Esophagus squamous epithelium (tissue), 5 donors: ENCODE measurements at places on chromosomes 12 and 14. TPM values are rescaled to one million over a fixed set of nuclear protein-coding genes. Genes with fewer than 3 reads are reported as not detected.
A peak's percentile ranks its signal among the peaks of the same experiment; 100 is the strongest.

A2M gene
- 43.9 TPM for total RNA-seq

AICDA gene
- total RNA-seq, result not detected

FLRT2 gene
- 4.5 TPM for total RNA-seq

SERPINA5 gene
- total RNA-seq, result 0.35 TPM

APOF gene
- total RNA-seq, result not detected

KRT3 gene
- 0.61 TPM for total RNA-seq

AKAP6 gene
- total RNA-seq, result 1.1 TPM

VWF gene
- 64.3 TPM for total RNA-seq

RGS6 gene
- total RNA-seq, result 0.66 TPM

UNC79 gene
- total RNA-seq, result not detected

CPM gene
- 28.3 TPM for total RNA-seq

TSPAN19 gene
- not detected for total RNA-seq

OTX2 gene
- total RNA-seq, result not detected

CCDC60 gene
- 0.64 TPM for total RNA-seq

GALNT6 gene
- total RNA-seq, result 13.9 TPM

- H3K4me3 ChIP-seq, result no peak overlapping the region
- no peaks in the 10 kb centered on the region for H3K4me1 ChIP-seq
- H3K36me3 ChIP-seq, result no peaks in the 10 kb centered on the region
- DNase-seq, result no peak
- no peak overlapping the region for H3K27ac ChIP-seq
These were observed 86.2 kb upstream of the CMKLR1 start for GRCh38 chr12:108425238-108425795.

DNA sequence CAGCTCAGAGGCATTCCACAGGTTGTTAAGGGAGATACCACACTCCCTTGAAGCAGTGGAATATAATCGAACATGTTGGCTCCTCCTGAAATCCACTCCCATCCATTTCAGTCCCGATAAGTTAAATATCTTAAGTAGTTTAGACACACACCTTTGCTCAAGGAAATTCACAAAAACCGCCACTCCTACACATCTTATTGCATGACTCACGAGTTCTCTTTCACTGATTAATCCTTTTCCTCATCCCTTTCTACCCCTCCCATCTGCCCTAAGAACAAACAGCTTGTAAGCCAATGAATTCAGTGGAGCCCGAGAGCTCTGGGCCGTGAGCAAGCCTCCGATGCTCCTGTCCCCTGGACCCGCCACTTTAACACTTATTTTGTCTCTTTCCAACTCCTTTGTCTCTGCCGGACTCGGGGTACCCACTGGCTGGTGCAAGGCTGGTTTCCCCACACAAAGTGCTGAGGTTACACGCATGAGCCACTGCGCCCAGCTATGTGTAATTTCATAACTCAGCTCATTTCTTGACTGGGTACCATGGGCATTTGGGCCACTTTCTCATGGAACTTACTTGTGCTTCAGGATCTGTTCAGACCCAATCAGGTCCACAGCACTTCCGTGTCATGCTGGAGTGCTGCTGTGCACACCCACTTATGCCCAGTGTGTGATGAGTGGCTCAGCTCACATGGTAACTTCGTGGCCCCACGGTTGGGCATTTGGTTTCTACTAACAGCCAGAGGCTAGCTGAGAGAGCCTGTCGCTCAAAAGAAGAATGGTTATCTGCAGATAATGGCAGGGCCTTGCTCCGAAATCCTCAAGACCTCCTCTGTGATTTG, 171.8 kb upstream of the ALG10B start:
- H3K36me3 ChIP-seq, result no peaks in the 10 kb centered on the region
- H3K27ac ChIP-seq, result no peak overlapping the region
- no peak overlapping the region for H3K4me3 ChIP-seq
- DNase-seq, result no peak

DNA sequence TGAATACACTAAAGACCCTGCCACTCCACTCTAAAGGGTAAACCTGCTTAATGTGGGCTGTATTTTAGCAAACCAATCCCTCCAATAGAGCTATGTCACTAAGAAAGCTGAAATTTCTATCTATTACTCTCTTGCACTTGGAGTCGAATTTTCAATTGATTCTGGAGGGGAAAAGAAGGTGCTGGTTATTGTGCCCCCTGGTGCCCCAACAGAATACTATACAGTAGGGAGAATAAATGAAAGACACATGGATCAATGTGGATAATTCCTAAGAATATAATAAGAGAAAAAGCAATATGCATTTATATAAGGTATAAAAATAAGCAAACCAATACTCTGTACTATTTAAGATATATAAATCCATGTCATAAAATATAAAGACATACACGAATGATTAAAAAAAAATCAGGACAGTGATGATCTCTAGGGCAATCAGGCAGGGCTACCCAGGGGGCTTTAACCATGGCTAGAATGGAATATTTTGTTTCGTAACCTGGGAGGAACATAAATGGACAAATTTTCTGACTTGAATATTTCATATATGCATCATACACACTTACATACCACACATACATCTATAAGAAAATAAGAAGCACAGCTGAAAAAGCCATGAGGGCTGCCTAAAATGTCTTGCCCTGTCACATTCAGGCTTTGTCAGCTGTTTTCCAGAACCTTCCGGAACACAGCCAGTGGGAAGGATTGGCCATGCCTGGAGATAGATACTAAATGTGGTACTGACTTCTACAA, 54.4 kb downstream of the EFCAB11 start:
- no peak overlapping the region for H3K4me3 ChIP-seq
- no peaks in the 10 kb centered on the region for H3K36me3 ChIP-seq
- no peak overlapping the region for H3K27ac ChIP-seq
- DNase-seq, result no peak
- H3K27me3 ChIP-seq, result no peaks in the 10 kb centered on the region

DNA sequence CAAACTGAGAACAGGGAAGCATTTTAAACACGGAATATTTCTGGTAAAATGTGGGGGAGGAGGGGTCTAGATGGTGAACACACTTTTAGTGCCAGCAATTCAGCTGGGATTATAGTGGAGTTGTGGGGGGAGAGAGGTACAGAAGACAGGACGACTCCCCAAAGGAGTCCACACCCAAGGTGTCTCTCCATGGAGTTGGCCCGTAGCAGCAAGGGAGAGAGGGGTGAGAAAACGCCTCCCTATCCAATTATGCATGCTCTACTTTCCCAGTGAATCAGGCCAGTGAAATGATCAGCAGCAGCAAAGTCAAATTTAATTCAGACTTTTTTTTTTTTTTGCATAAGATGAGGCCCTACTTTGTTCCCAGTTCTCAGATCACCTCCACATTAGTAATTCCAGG, 38.6 kb downstream of the BTG1 start:
- no peaks in the 10 kb centered on the region for H3K36me3 ChIP-seq
- no peak overlapping the region for H3K27ac ChIP-seq
- peaks cover 42% of the 10 kb centered on the region for H3K4me1 ChIP-seq
- H3K27me3 ChIP-seq, result no peaks in the 10 kb centered on the region
- DNase-seq, result no peak

- no peaks in the 10 kb centered on the region for H3K27me3 ChIP-seq
- peak overlapping the region; percentile 74 for H3K27ac ChIP-seq
- H3K36me3 ChIP-seq, result no peaks in the 10 kb centered on the region
These were observed 17.8 kb upstream of the EMP1 start for GRCh38 chr12:13178568-13179210.

- no peak for DNase-seq
- H3K36me3 ChIP-seq, result peaks cover 8% of the 10 kb centered on the region
- peaks cover 40% of the 10 kb centered on the region for H3K4me1 ChIP-seq
- H3K4me3 ChIP-seq, result peak within 1 kb of the TSS; percentile 32
- H3K27ac ChIP-seq, result peak within 1 kb of the TSS; percentile 5
These were observed at the start of gene DHH for GRCh38 chr12:49094160-49094974. Gene DHH (minus strand): TSS chr12:49094801. CDS start chr12:49094512, 289 bp downstream.

DNA sequence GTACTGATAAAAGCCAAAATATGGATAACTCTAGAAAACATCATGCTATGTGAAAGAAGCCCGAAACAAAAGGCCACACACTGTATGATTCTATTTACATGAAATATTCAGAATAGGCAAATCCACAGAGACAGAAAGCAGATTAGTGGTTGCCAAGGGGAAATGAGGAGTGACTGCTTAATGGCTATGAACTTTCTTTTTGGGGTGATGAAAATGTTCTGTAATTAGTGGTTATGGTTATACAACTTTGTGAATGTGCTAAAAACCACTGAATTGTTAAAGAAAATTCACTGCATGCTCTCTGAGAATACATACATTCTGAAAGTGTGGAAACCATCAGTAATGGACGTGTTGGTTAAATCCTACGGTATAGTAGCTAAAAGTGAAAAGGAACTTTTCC, 39.9 kb upstream of the STON2 start:
- H3K36me3 ChIP-seq, result no peaks in the 10 kb centered on the region
- DNase-seq, result no peak
- no peak overlapping the region for H3K27ac ChIP-seq
- H3K4me1 ChIP-seq, result peaks cover 9% of the 10 kb centered on the region

DNA sequence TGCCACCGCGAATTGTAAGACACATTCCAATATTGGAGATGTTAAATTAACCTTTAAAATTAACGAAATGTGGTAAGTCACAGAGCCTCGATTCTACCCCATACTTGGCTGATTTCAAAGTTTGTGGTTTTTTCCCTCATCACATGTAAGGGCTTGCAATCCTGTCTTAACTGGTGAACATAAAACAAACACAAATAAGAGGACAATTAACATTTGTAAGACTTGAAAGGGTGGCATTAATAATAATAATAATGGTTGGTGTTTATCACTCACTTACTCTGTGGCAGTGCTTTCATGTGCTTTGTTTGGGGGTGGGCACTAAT, 26.6 kb downstream of the PPFIBP1 start:
- no peaks in the 10 kb centered on the region for H3K36me3 ChIP-seq
- peak overlapping the region; percentile 87 for H3K27ac ChIP-seq
- DNase-seq, result no peak
- peaks cover 99% of the 10 kb centered on the region for H3K4me1 ChIP-seq
- no peak overlapping the region for H3K4me3 ChIP-seq
- H3K27me3 ChIP-seq, result no peaks in the 10 kb centered on the region

DNA sequence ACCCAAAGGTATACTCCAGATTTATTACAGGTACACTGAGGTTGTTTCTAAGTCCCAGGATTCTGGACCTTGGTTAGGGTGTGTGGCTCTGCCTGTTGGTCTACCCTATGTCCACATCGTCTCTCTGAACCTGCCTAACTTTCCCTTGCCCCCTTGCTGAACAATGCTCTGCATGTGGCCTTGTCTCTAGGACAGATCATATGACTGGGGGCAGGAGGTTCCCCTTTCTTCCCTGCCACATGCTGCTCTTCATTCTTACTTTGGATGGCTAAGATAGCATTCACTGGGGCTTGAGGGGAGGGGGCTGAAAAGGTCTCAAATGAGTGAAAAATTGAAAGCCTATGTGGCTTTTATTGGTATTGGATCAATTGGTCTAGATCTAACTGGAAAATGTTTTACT, 49.2 kb downstream of the MBIP start:
- peaks cover 12% of the 10 kb centered on the region for H3K4me1 ChIP-seq
- H3K27me3 ChIP-seq, result no peaks in the 10 kb centered on the region
- no peaks in the 10 kb centered on the region for H3K36me3 ChIP-seq
- H3K4me3 ChIP-seq, result no peak overlapping the region
- H3K27ac ChIP-seq, result no peak overlapping the region
- no peak for DNase-seq

DNA sequence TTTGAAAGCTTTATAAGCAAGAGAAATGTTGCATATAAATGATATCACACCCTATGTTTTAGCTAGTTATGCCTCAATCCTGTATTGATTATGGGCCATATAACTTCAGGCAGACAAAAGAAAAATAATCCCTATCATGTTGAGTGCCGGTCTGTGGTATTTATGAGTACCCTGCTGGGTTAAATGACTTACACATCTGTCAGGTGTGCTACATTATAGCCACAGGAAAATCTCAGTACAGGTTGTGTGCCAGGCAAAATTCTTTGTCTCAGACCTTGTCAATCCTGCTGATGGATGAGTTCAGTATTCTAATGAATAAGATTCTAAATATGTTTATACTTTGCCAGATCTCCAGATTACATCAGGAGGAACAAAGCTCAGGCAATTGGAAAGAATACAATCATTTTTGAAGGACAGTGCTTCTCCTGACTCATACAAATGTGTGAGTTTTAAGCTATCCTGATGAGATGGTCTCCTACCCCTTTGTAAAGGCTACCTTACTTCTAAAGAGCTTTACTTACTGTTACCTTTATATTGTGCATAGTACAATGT, 109.8 kb upstream of the FOXG1 start:
- no peak overlapping the region for H3K27ac ChIP-seq
- DNase-seq, result no peak
- H3K4me3 ChIP-seq, result no peak overlapping the region
- H3K27me3 ChIP-seq, result no peaks in the 10 kb centered on the region
- no peaks in the 10 kb centered on the region for H3K36me3 ChIP-seq

GRCh38 chr14:23600322-23600707, 21.7 kb upstream of the JPH4 start:
- H3K4me3 ChIP-seq, result no peak overlapping the region
- no peaks in the 10 kb centered on the region for H3K27me3 ChIP-seq
- H3K4me1 ChIP-seq, result no peaks in the 10 kb centered on the region
- no peak overlapping the region for H3K27ac ChIP-seq
- no peak for DNase-seq

GRCh38 chr14:35213143-35213788, 78.9 kb upstream of the PSMA6 start:
- H3K27me3 ChIP-seq, result no peaks in the 10 kb centered on the region
- H3K36me3 ChIP-seq, result no peaks in the 10 kb centered on the region
- DNase-seq, result no peak
- H3K27ac ChIP-seq, result peak overlapping the region; percentile 4
- H3K4me3 ChIP-seq, result no peak overlapping the region

DNA sequence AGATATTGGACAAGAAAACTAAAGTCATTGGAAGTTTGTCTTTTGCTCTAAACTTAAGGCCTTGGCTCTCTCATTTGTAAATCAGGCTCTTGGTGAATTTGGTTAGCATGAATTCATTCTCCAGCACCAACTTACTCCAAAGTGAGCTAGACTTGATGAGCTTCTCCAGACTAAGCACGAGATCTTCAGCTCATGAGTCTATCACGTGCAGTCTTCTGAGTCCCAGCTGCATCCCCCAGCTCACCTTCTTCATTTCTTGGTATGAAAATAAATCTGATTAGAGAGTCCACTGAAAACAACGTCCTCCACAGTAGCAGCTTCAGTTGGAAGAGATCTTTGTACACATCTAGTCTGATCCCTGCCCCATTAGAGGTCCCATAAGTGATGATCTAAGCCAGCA, 52.5 kb upstream of the DDX11 start:
- H3K27ac ChIP-seq, result no peak overlapping the region
- no peak for DNase-seq
- no peak overlapping the region for H3K4me3 ChIP-seq
- H3K4me1 ChIP-seq, result no peaks in the 10 kb centered on the region
- no peaks in the 10 kb centered on the region for H3K36me3 ChIP-seq
- no peaks in the 10 kb centered on the region for H3K27me3 ChIP-seq

DNA sequence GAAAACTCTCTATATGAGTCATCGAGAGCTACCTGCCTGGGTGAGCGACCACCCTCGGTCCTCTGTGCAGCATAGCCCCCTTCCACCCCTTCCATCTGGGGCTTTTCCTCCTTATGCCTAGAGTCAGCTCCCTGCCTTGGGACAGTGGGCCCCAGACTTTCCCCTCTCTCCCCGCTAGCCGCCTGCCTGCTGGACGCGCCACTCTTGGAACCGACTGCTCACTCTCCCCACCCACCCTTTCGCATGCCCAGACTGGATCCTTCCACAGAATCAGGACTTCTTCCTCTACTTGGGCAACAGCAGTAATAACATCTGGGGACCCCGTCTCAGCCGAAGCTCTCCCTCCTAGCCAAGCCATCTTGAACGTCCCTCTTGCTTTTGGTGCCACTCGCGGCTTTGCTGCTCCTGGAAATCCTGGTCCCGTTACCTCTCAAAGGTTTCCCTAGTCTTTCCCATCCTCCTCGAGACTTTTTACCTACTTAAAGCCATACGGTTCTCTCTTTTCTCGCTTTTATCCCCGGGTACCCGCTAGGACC, 671 bp downstream of the ESYT1 start:
- peaks cover 60% of the 10 kb centered on the region for H3K4me1 ChIP-seq
- H3K4me3 ChIP-seq, result peak overlapping the region; percentile 97
- no peaks in the 10 kb centered on the region for H3K27me3 ChIP-seq
- H3K36me3 ChIP-seq, result peaks cover 20% of the 10 kb centered on the region
- no peak for DNase-seq
